ENCODE measurements at places on chromosomes 13 and 19.

- DNase-seq = no peak
These were observed 769 bp upstream of the TMEM272 start for GRCh38 chr13:51845574-51846318.

- no peak for DNase-seq
These were observed 122.7 kb downstream of the AKAP11 start for GRCh38 chr13:42394711-42395085.

GRCh38 chr13:33571618-33572017 is 246.3 kb upstream of the RFC3 start:
- DNase-seq = no peak

- no peak for DNase-seq
These were observed 8.7 kb upstream of the KLF2 start for GRCh38 chr19:16315825-16316505.

GRCh38 chr19:55454787-55455243 is 6.6 kb downstream of the ISOC2 start:
- DNase-seq = no peak

- DNase-seq = no peak
These were observed 9.3 kb upstream of the LAIR1 start for GRCh38 chr19:54373781-54374631.

DNA sequence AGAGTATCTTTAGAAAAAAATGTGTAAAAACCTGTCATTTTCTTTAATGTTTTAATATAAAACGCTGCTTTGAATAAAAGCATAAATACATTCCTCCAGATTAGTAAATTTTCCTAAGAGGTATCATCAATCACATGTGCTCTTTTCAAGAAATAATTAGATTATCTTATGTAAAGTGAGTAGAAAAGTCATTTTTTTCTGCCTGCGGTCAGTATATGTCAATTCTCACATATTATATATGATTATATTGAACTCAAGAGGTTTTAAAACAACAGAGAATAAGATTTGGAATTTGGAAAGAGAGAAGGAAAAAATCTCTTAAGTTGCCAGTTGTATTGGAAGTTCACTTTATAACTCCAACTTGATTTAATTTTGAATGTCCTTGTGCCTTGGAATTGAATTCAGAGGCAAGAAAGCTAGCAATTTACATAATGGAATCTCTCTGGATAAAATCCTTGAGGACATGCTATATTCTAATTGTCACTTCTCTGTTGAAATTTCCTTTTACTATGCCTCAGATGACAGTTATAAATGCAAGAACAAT is 740.1 kb upstream of the SPRY2 start:
- DNase-seq = no peak

- no peak for DNase-seq
These were observed 204.0 kb upstream of the TSHZ3 start for GRCh38 chr19:31553112-31553845.

DNA sequence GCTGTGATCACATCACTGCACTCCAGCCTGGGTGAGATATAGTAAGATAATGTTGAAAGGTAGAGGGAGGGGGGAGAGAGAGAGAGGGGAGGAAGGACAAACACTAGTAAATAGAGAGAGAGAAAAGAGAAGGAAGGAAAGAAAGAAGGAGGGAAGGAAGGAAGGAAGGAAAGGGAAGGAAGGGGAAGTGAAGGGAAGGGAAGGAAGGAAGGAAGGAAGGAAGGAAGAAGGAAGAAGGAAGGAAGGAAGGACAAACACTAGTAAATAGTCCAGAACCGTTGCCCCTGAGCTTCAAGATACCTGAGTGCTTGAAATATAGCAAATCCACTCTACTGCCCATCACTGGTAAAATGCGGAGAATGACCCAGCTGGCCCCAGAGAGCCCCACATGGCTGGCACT is 156.5 kb upstream of the ZNF507 start:
- no peak for DNase-seq

DNA sequence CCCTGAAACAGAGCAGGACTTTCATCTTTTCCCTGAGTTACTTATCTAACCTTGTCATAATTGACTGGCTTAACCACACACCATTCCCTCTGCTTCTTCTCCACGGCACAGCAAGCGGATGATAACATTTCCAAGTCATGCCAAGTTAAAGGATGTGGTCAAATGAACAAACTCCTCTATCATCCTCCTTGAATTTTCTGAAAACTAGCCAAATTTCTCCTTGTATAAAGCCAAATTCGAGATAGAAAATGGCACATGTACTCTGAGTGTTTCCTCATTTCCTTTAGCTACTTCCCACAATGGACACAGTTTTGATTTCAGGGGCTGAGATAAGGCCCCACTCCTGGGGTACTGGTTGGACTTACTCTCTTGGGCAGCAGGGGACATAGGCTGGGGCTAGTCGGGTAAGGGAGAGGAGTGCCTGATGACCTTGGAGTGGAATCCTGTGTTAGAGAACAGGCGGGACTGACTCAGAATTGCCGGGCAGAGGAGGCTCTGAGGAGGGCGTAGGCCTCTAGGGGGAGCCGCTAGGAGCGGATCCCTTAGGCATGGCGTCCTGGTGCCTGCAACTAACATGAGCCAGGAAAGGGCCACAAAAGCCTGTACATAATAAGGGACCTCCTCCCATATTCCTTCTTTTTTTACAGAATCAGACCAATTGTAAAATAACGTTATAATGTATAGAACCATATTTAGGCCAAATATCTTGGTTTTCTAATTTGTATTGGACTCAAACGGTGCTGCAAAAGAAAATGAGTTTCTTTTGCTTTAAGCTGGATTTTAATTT is 20.3 kb upstream of the TMTC4 start:
- DNase-seq = no peak

DNA sequence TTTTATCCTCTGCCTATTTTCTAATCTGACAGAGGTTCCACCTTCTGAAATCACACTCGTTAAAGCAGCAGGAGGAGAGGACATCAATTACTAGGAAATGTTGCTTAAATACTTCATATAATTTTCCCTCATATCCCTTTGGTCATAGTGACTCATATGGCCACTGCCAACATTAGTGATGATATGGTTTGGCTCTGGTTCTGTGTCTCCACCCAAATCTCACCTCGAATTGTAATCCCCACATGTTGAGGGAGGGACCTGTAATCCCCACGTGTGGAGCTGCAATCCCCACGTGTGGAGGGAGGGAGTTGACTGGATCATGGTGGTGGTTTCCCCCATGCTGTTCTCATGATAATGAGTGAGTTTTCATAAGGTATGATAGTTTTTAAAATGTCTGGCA is 618.4 kb upstream of the SLITRK5 start:
- no peak for DNase-seq

DNA sequence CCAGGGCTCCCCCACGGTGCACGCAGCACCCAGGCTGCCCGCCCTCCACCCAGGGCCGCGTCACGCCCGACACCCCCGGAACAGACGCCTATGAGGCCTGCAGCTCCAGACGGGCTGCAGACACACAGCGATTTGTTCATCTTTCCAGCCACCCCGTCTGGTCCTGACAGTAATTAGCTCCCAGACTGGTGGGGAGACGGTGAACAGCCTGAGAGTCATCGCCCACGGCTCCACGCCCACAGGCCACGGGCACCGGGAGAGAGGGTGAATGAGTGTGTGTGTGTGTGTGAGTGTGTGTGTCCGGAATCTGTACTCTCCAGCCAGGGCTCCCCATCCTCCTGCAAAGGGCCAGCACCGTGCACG is 18.1 kb downstream of the GADD45B start:
- no peak for DNase-seq

GRCh38 chr13:33787051-33787591 is 30.8 kb upstream of the RFC3 start:
- DNase-seq = no peak

DNA sequence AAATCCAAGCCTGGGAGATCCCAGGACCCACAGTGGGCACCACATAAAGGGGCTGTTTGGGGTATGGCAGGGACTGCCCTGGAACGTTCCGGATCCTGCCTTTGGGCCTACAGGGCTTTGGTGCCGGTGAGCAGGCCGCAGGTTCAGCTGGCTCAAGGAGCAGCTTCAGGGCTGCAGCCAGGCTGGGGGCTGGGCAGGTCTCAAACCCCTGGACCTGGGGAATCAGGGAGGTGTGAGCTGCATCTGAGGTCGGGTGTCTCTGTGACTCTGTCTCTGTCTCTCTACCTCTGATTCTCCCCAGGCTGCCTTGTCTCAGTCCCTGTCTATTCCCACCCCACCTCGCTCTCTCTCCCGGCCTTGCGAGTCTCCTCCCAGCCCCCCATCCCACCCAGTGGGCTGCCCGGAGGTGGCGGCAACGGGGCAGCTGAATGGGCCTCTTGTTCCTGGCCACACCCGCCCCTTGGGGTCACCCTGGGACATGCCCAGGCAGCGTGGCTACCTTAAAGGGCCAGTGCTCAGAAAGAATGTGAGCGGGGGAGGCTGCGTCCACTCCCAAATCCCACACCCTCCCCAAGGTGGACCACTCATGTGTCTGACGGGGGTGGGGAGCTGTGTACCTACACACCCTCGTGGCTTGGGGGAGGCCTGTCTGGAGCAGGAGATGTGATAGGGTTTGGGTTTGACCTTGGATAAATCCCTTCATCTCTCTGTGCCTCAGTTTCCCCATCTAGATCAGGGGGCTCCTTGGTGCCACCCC is 31.1 kb downstream of the NFIC start:
- no peak for DNase-seq

- no peak for DNase-seq
These were observed 14.9 kb downstream of the TIMM13 start for GRCh38 chr19:2412449-2412848.

DNA sequence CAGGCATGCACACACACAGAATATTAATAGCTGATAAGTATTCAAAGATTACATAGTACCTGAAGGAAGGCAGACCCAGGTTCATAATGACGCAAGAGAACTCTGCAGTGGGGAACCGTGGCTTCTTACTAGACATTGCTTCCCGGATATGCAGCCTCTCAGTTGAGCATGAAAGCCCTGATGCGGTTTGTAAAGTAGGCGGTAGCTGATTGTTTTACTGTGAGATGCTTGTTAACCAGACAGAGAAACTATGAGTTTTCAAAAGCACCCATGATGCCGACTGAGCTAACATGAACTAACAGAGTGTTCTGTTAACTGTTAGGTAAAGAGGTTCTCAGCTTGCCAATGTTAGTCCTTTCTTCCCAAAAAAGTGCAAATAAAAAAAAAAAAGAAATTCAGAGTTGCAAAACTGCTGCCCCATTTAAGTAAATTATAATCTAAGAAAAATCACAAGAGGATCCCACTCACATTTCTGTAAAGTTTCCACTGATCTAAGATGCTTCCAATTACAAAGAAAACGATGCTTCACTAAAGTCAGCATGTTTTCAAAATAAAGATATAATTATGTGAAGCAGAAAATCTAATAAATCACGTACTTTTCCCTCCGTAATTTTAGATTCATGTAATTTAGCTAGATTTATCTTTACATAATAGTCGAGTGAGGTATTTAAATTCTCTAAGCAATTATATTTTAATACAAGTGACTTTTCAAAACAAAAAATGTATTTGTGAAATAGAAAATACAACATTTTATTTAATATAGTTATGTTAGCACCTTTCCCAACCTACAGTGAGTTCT is 2.2 kb downstream of the FLT1 start:
- no peak for DNase-seq

- no peak for DNase-seq
These were observed 545.4 kb downstream of the SUCLA2 start for GRCh38 chr13:47455626-47456025.

DNA sequence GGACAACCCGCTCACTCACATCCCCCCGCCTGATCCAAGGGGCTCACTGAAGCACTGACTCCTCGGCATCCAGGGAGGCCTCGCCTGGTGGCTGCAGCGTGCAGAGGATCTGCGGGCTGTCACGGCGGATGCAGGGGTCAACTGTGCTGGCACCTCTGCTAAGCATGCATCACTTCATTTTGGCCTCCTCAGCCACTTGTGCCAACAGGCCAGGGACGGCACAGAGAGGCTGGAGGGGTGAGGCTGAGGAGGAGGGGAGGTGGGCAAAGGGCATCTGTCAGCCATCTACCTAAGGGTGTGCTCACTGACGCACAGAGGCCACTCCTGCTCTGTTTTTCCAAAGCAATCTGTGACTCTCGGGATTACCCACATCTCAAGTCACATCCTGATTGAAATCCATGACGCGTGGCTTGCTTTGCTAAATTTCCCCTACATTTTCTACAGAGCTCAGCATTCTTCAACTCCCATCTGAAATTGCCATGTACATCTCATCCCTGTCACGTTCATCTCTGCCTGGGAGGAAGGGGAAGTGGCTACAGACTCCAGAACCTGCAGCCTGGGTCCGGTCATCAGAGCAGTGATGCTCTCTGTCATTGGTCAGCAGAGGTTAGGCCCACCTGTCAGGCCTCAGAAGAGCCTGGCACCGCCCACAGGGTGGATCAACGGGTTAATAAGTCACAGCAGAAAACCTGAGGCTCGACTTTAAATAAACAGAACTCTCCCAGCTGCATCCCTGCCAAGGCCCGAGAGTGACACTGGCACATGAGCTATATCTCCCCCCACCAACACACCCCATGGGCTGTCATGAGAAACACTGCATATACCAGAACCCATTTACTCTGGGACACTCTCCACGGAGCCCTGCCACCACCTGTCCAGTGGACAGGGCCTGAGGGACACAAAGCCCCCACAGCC is 17.6 kb downstream of the ELL start:
- DNase-seq = no peak

- DNase-seq = no peak
These were observed 29.6 kb downstream of the EXOC3L2 start for GRCh38 chr19:45215391-45216191.

DNA sequence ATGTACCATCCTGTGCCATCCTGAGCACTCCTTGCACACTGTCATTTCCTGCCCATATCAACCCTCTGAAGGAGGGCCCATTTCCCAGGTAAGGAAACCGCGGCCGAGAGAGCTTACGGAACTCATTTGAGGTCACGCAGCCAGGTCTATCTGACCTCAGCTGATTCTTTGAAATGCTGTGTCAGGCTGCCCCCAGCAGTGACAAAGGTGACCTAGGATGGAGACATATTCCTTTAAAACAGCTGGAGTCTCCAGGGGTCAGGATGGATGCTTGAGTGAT is 42.2 kb upstream of the VSTM2B start:
- DNase-seq = no peak

DNA sequence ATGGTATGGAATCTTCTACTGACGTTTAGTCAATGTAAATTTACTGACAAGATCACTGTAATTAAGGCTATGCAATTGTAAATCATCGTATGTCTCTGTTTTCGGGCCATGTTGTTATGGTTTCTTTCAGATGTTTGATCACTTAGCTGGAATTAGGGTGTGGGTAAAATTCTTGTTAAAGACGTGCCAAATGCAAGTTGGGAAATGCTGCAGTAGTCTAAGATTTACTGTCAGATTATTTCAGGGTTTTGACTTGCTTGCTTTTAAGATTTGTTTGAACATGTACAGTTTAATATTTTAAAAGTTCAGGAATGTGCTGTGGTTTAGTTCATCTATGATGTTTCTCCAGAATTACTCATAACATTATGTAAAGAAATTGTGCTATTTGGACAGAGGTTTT is 10.8 kb downstream of the NDFIP2 start:
- DNase-seq = no peak

DNA sequence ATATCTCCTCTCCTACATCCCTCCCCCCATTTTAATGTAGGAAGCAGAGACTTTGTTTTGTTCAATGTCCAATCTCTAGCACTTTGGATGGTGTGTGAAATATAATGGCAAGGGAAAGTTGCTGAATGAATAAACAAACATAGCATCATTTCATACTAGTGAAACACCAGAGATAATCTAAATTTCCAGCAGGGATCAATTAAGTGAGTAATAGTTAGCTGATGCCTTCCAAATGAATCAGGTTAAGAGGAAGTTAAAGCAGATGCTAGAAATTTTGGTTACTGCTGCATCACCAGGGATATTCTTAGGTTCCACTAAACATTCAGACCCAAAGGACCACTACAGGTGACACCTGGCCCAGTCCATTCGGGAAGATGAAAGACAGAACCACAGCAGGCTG is 8.1 kb downstream of the MRPS31 start:
- DNase-seq = no peak

Measured in stimulated activated CD4-positive, alpha-beta T cell treated with anti-CD3 and anti-CD28 coated beads, Interleukin-15, amount 100 ng/mL, for 1 hour (primary cell).